ENCODE measurements at places on chromosomes 5 and 9.
A peak's percentile ranks its signal among the peaks of the same experiment; 100 is the strongest.

DNA sequence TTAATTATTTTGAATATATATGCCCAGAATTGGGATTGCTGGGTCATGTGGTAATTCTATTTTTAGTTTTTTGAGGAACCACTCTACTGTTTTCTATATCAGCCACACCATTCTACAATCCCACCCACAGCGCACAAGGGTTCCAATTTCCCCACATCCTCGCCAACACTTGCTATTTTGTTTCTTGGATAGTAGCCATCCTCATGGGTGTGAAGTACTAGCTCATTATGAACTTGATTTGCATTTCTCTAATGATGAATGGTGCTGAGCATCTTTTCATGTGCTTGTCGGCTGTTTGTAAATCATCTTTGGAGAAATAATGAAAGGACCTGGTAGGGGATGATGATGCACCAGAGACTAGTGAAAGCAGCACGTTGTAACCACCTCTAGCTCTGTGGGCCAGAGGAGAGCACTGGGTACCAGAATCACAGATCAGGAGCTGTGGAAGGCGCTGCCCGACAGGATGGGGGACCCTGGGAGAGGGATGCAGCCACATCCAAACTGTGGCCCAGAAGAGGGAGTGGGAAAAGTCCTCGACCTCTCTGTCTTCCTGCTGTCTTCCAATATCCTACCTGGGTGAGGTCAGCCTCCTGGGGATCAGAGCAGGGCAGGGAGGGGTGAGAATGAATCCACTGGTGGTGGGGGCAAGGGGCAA is 155.4 kb downstream of the RGS3 start:
- no peak for DNase-seq

DNA sequence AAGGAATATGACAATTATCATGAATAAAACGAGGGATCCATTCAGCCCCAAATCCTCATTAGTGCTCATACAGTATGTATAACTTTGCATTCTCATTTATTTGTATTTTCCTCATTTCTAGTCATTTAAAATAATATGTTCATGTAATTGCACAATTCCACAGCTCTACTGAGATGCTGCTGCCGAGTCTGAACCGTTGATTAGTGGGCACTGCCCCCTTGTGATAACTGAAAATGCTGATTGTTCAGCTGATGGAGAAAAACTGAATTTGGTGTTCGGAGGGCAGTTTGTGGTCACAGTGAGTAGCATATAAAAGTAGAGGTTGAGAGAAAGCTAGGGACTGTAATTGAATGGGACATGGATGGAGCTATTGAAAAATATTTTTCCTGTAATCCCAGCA is 12.2 kb upstream of the GPR151 start:
- no peak for DNase-seq

DNA sequence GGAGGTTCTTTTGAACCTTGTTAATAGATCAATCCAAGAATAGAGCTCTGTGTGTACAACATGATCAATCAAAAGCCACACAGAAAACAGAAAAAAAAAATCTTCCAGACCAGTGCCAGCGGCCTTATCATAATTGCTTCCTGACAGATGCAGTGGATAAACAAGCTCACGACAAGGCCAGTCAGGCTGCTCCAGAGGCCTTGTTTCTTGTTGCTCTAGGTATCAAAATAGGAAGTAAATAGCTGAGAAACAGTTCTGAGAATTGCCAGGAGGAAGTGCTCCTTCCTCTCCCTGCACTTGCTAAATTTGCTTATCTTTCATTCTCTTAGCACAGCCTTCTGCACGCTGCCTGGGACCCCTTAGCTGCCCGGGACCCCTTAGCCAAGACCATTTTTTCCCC is 199.0 kb upstream of the TARS1 start:
- no peak for DNase-seq

- DNase-seq = no peak
Observed at GRCh38 chr9:82586918-82587356, 476.0 kb downstream of the RASEF start.

- no peak for DNase-seq
Observed at GRCh38 chr5:121887727-121888126, 36.0 kb downstream of the FTMT start.

GRCh38 chr9:96021551-96022444 is 146.3 kb downstream of the ERCC6L2 start:
- DNase-seq = no peak

DNA sequence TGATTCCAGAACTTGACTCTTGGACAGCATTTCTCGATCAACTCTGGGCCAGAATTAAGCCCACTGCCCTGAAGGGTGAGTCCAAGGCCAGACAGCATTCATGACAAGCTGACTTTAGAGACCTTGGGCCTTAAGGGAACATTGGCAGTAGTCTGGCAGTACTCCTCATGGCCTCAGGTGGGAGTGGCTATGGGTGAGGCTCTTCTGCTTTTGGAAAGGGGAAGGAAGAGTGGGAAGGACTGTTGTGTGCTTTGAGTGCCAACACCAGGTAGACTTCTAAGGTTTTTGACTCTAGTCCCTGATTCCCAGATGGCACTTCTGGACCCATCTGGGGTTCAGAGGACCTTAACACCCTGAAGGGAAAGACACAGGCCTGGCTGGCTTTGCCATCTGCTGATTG is 530.4 kb downstream of the ACTL7B start:
- DNase-seq = no peak

DNA sequence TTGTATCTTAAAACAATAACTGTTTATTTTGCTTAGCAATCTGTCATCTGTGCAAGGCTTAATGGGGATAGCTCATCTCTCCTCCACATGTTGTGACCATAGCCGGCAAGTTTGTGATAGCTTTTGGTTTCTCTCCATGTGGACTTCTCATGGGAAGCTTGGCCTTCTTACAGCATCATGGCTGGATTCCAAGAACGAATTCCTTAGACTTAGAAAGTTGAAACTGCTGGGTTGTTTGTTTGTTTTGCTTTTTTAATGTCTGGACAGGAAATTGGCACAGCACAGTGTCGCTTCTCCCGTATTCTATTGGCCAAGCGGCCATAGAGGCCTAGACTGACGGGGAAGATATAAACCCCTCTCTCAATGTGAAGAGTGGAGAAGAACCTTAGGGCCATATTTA is 61.0 kb upstream of the PRDM9 start:
- no peak for DNase-seq

DNA sequence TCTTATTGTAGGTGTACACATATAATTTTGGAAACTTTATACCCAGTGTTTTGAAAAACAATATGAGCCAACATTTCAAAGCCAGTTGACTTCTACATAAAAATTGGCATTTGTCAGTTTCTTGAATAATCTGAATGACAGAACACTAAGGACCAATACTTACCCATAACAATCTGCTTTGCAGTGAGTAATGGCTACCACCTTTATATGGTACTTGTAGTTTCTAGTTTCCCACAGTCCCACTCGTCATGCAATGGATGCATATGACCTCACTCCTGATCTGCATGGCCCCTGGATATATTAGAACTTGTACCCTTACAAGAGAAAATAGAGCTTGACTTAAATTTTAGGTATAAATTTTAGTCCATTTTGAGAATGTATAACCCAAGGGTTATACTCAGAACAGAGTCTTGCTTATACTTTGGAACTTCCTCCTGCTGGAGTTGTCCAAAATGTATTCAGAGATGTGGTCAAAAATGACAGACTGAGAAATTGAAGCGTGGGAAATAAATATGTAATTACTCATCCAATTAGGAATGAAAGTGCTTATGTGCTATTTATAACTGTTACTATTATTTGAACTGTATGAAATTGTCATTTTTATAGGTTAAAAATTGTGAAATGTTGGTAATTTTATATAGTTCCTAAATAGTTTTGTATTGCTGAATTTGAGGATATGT is 19.5 kb downstream of the XRCC4 start:
- DNase-seq = no peak

DNA sequence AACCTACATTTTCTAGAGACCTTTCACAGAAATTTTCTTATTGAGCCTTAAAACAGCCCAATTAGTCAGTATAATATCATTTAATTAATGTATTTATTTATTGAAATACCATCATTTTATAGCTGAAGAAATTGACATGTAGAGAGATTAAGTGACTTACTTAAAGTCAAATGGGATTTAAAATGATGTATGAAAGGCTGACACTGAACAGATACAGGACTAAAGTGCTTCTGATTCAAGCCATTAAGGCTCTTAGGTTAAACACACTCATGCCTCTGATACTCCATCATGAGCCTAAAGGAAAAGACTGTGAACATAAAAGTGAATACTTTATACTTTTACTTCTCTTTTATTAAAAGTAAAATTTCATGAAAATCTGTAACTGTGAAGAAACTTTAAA is 12.8 kb downstream of the C9orf72 start:
- no peak for DNase-seq

DNA sequence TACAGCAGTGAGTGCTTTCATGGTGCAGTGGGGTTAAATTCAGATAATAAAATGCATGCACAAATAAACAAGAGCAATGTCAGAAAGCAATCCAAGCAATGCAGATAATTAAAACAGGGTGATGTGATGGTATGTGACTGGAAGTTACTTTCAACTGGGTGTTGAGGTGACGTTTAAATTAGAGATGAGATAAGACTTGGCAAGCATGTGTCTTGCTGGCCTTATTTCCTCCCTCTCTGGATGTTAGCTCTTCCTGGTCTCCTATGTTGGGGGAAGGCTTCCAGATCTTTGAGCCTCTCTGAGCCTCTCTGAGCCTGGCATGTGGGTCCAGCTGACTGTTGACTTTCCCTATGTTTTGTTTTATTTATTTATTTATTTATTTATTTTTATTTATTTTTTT is 54.4 kb downstream of the DOCK2 start:
- no peak for DNase-seq

DNA sequence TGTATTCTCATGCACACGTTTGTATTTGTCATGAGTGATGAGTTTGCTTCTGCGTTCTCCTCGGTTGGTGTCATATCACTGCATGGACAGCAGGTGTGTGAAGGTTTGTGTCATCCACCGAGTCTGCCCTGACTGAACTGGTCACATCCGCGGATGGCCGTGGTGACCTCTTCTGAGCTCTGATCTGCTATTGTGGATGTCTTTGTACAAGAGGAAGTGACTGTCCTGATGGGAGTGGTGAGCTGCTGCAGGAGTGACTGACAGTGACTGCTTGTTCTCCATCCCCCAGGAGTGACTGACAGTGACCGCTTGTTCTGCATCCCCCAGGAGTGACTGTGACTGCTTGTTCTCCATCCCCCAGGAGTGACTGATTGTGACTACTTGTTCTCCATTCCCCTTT is 69.9 kb downstream of the EHMT1 start:
- DNase-seq = no peak

DNA sequence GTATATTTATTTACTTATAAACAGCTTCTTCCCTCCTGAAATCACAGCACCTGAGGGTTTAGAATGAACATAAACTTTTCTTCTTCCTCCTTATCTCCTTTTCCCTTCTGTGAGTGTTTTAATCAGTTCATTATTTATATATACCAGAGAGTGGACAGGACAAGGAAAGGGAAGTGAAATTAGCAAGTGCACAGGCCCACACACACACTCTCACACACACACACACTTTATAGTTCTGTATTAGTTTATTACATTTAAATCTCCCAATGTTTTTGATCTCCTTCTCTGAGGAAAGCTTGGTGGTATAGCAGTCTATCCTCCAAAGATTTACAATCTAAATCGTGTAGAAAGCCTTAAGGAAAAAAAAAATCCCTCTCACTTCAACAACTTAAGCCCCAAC is 353.5 kb downstream of the NDUFS4 start:
- DNase-seq = no peak

DNA sequence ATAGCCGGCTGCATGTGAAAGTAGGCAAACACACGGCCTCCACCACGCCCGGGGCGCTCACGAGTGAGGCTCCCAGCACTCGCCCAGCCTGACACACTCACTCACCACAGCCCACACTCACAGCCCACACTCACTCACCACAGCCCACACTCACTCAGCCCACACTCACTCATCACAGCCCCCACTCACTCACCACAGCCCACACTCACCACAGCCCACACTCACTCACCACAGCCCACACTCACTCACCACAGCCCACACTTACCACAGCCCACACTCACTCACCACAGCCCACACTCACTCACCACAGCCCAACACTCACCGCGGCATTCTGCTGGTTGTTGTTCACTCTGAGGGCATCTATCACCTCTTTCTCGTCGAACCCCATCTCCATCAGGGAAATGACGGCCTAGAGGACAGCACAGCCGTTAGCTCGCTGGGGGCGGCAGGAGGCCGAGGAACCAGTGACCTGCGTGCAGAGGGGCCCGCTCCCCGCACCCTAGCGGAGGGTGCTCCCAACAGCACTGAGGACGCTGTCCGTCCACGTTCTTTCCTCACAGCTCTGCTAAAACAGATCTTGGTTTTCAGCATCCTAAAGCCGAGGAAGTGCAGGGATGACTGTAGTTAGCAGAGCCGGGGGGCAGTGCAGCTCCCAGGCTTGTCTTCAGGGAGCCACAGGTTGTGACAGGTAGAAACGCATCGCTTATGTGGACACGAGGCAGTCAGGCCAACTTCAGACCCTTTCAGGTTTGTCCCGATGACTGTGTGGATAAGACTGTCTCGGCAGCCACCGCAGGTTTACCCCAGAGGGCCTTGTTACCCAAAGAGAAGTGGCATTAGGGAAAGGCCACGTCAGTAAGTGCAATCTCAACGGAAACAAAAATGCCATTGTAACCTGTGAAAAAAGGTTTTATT is 21.6 kb downstream of the UBAC1 start:
- DNase-seq = peak; percentile 44

- DNase-seq = no peak
Observed at GRCh38 chr5:135930029-135930948, 24.5 kb downstream of the LECT2 start.

DNA sequence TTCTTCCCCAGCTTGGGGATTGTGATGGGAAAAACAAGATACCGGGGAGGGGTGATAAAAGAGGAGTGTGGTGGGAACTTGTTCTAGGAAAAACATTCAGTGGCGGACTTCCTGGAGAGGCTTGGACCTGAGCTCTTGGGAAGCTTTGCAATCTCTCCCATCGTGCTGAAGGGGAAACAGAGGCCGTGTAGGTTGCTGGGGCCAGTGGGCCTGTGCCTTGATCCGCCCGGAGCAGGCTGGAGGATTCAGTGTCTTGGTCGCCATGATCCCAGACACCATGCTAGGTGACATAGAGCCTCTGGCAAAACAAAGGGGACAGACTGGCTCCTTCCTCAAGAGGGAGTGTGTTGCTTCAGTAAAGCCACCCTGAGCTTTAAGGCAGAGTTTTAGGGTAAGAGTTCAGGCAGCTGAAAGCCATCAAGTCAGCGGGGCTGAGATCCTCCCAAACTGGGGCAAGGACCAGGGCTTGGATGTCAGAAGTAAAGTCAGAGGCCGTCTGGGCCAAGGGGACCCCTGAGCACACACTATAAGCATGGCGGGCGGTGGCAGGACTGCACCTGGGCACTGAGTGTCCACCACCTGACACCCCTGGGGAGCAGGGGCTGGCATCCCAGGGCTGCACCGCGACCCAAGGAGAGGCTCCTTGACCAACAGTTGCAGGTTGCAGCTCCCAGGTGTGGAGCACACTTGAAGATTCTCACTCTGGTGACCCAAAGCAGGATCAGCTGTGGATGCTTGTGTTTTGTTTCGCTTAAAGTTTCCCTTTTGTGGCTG is 44.7 kb downstream of the TRIP13 start:
- DNase-seq = no peak

GRCh38 chr5:68315679-68316271 is 100.2 kb downstream of the PIK3R1 start:
- no peak for DNase-seq

All from stimulated activated CD8-positive, alpha-beta memory T cell treated with anti-CD3 and anti-CD28 coated beads, Interleukin-15, amount 100 ng/mL, for 4 hours (primary cell).